AG09319 (cell line): ENCODE measurements at places on chromosomes 13 and 19.

DNA sequence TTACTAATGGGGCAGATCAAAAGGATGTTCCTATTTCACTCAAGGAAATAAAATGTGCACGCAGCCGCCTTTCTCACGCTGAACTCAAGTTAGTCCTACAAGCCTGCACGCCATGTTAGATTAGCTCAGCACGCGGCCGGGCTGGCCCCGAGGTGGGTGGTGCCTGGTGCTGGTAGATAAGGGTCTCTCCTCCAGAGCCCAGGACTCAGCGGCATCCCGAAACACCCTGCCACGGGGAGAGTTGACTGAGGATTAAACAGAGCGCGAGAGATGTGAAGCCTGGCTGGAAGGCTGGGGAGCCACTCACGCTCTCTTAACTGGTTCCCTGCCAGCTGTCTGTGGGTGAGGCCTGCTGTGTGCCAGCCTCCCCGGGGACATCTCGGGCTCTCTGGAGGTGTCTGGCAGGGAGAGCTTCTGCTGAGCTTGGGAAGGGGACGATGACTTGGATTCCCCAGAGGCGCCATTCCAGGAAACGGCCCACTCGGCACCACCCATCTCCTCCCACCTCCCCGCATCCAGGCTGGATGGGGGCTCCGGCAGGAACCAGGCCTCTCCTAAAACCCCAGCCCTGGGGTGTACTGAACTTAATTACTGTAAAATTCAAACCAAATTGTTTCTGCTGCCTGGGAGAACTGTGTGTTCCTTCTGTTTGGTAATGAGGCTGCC, 122.2 kb downstream of the KDM4B start:
- no peak for DNase-seq

DNA sequence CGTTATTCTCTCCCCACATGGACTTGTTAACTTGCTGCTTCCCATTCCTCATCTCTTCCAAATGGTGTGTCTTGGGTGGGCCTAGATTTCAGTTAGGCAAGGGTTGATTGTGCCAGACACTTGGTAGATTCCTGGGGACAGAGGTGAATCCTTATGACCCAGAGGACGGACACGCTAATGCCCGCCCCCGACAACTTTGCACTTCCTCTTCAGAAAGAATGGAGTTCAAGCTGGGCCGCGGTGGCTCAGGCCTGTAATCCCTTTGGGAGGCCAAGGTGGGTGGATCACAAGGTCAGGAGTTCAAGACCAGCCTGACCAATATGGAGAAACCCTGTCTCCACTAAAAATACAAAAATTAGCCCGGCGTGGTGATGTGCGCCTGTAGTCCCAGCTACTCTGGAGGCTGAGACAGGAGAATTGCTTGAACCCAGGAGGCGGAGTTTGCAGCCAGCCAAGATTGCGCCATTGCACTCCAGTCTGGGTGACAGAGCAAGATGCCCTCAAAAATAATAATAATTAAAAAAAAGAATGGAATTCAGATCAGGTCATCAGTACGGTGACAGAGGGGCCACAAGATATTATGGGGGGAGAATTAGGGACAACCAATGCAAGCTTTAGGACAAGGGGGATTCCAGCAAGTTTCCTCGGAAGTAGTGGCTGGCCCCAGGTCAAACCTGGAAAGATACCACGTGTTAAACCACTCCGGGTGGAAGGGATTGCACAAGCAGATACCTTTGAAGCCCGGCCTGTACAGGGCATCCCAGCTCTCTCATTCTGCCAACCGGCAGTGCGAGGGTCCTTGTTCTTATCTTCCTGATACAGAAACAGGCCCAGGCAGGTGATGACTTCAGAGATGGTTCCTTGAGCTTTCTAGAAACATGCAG, 2.7 kb downstream of the MYO9B start:
- DNase-seq: no peak

GRCh38 chr19:50551034-50551714, 17.1 kb downstream of the LRRC4B start:
- no peak for DNase-seq

GRCh38 chr19:18931316-18932162, 9.5 kb downstream of the HOMER3 start:
- no peak for DNase-seq

- no peak for DNase-seq
These were observed 5.3 kb upstream of the CYSLTR2 start for GRCh38 chr13:48648446-48648845.

DNA sequence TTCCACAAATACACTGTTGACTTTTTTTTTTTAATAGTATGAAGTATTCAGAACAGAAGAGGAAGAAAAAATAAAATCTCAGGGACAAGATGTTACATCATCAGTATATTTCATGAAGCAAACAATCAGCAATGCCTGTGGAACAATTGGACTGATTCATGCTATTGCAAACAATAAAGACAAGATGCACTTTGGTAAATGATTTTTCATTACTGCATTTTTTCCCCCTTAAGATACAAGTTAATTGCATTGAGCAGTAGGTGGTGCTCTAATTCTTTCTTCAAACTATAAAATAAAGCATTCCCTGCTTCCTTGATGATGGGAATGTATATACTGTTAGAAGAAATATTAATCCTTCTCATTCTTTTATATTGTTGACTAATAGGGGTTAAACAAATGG, 17.1 kb downstream of the UCHL3 start:
- DNase-seq: no peak

- DNase-seq: no peak
These were observed 45.7 kb upstream of the ZNF730 start for GRCh38 chr19:23071147-23071511.

DNA sequence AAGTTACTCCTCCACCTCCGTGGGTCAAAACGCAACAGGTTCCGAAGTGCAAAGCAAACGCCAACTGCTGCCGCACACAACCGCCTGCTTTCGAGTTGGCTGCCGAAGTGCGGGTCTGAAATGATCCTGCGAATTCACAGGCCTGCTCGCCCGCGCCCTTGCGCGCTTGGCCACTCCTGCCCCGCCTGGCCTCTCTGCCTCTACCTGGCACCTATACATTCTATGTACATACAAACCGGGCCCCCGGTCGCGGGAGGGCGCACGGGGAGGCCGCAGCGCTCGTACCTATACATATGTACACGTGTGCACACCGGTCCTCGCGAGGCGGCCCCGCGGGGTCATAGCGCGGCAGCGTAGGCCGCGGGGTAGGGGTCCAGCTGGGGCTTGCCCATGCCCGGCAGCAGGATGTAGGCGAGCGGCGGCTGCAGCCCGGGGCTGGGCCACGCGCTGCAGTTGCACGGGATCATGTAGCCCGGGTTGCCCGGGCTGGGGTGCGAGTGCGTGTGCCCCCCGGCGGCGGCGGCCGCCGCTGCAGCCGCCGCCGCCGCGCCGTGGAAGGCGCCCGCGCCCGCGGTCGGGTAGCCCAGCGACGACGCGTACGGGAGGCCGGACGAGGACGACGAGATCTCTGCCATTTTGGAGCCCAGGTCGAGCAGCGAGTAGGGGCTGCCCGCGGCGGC, 1.3 kb downstream of the SOX21 start:
- DNase-seq: no peak

- DNase-seq: no peak
These were observed 6.5 kb upstream of the OPA3 start for GRCh38 chr19:45591004-45591637.

DNA sequence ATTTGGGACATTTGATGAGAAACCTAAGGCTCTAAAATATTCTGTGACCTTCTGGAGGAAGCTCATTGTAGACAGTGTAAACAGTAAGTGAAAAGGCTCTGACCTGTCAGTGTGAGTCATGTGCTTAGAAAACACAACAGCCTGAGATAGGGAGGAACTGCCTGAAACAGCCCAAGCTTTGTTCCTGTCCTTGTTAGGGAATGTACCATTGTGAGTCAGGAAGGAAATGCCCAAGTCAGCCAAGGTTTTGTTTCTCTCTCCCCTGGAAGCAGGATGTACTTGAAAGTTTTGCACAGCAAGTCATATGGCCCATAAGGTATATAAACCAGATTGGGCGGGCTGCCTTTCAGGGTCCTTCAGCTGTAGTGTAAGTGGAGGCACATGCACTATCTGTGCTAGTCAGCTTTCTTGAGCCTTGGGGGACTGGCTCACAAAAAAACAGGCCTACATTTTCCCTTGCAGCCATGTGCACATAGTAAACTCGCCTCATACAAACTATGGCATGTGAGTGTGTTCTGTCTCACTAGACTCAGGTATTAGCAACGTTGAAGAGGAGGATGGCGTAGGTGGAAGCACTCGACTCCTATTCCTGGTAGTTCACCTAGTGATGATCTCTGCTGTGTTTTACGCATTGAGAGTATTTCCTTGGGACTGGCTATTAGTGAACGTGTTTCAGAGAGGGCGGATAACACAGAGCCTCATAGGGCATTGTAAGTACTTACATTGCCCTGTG, 141.2 kb upstream of the KLHL1 start:
- no peak for DNase-seq

DNA sequence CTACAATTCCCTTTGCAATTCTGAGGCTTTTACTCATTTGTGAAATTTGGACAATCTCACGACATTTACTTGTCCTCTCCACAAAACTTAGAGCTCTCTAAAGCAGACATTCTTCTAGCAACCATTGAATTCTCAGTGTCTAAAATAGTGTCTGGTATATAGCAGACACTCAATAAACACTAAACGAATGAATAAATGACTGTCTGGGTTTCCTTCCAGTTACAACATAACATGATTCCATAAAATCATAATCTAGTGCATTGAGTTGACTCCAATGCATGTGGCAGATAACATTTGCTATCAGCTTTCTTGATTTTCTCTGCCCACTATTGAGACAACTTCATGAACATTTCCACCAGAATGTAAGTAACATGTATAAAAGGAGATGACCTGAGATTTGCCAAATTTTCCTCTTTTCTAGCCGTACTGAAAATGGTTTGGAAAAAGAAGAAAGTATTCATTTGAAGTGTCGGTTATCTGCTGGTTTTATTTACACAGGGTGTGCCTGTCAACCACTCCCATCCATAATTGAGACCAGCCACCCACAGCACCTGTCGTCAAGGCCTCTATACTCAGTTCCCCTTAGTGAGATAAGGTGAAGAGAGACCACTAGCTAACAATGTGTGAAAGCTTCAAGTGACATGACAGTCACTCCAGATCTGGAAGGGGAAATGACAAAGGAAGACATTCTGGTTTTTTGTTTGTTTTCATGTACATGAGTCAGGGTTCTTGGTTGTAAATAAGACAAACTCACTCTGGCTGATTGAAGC, 4.8 kb upstream of the SERP2 start:
- no peak for DNase-seq

GRCh38 chr19:45306518-45307027, 16.1 kb downstream of the CKM start:
- DNase-seq: no peak

GRCh38 chr19:4018140-4018613, 10.6 kb downstream of the PIAS4 start:
- no peak for DNase-seq

GRCh38 chr19:1132552-1133383, 29.0 kb downstream of the GPX4 start:
- DNase-seq: no peak
